ENCODE measurements at places on chromosomes 2 and 18.

GRCh38 chr18:7735626-7736175 lies 168.6 kb downstream of the PTPRM start:
- DNase-seq, result no peak

- DNase-seq, result peak; percentile 42
Measured at GRCh38 chr2:216838151-216838550, 21.7 kb downstream of the TNP1 start.

DNA sequence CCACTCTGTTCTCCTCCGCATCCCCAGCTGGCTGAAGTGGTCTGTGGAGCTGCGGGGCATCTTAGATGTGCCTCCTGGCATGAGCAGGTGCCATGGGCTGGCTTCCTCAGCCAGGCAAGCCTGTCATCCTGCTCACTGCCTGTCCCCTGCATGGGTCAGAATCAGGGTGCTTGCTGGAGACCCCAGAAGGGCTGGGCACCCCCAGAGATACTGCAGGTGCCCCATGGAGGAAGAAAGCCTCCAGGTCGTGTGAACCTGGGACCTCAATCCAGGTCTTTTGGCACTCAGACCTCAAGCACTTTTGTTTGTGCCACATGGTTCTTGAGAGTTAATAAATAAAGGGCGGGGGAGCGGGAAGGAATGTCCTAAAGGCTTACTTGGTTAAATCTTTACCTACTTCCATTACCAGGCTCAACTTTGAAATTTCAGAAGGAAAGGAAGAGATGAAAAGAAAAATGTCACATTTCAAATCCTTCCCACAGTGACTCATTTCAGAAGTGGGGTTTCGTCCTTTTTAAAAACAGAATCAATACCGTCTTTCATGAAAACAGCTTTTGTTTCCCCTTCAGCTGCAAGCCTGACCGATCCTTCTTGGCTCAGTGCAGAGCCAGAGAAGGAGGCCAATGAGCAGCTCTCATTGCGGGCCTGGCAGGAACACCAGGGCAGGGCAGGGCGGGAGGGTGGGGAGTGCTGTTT lies 69.9 kb downstream of the RHOB start:
- DNase-seq, result no peak

DNA sequence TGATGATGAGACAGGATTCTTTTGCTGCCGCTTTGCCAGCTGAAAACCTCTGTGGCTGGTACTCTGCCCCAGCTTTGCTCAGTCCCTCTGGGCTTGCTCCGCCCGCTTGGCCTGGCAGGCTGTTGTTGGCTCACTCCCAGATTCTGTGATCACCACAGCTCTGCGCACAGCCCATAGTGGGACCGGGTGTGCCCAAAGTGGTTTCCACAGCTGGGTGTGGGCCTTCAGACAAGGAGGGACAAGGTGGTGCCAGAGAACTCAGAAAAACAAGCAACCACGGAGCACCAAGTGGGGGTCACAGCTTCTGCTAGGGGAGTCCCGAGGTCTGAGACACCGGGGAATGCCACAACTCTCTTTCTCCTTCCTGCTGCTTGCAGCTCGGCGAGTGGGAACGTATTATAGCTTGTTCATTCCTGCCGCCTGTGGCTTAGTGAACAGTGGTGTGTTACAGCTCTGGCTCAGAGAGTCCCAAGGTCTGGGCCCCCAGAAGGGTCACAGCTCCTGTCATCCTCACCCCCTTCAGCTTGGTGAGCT lies 9.2 kb upstream of the KYNU start:
- no peak for DNase-seq

DNA sequence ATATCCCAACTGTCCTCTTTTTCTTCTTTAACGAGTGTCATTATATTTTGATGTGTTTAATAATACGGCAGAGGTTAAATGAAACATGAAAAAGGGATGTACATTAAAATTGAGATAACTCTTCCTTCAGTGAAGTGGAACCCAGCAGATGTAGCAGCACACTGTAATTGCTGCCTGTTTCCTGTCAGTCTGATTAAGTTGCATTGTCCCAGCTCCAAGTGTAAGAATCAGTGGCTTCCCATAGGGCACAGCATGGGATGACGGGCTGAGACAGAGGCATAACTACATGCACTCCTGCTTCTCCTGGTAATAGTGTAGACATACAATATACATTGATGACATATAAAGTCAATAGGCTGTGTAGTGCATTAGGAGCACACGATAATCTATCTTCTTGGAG lies 175.8 kb upstream of the TCF4 start:
- DNase-seq, result no peak

DNA sequence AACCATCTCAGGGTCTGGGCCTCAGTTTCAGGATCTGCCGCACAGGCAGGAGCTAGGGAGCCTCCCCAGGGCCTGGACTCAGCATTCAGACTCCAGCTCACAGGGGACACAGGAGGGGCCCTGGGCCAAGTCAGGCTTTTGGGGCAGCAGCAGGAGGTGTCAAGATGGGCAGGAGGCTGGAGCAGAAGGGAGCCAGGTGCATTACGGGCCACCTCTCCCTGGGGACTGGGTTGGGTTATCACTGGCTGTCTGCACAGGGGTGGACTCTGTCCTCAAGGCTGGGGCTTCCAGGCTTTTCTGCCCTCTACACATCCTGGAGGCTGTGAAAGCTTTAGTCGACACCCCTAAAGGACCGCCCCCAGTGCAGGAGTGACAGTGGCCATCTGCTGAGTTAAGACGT lies 20.0 kb downstream of the AQP12A start:
- DNase-seq, result no peak

DNA sequence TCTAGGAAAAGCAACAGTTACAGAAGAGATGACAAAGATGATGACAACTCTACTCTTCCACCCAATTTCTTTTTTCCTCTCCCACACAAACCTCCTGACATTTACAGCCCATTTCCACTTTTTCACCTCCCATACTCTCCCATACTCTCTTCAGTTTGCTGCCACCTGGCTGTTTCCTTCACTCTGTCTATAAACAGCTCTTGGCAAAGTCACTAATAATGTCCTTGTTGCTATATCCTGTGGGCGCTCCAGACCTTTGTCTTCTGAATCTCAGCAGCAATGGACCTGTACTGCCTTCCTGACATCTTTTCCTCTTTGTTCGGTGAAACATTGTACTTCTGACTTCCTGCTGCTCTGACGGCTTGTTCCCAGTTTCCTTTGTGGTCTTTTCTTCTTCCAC lies 60.7 kb upstream of the CAVIN2 start:
- DNase-seq, result no peak

DNA sequence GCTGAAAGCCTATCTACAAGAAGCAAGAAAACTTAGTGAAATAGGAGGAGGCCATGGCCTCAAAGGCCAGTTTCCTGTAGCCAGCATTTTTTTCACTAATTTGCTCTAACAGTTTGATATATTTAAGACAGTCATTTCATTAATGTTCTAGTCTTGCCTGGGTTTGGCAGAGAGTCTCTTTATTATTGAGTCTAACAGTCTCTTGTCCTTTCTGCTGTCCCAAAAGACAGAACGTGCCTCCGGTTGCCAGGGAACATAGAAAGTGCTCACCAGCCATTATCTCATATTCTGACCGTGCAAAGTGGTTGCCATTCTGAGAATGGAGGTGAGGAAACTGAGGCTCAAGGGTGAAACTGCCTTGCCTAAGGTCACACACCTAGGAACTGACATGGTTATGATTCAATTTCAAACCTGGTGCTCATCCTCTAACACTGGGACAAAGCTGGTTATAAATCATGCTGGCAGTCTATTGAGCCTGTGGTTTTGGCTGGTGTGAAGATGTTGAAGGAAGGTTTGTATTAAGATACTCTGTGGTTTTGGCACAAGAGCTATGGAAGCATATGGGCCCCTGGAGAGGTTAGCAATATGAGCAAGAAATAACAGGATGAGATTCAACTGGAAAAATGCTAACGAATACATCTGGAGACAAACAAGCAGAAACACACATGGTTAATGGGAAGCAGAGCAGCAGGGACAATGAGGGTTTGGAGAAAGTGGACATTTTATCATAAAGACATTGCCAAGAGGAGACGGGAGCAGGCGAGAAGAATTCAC lies 903.3 kb upstream of the KLHL29 start:
- peak; percentile 31 for DNase-seq
